Stimulated activated CD8-positive, alpha-beta memory T cell treated with anti-CD3 and anti-CD28 coated beads, Interleukin-4, amount 100 ng/mL, for 1 hour (primary cell): ENCODE measurements at places on chromosomes 1 and 21.

- DNase-seq = no peak
These were observed 9.7 kb upstream of the PRMT2 start for GRCh38 chr21:46625759-46626158.

DNA sequence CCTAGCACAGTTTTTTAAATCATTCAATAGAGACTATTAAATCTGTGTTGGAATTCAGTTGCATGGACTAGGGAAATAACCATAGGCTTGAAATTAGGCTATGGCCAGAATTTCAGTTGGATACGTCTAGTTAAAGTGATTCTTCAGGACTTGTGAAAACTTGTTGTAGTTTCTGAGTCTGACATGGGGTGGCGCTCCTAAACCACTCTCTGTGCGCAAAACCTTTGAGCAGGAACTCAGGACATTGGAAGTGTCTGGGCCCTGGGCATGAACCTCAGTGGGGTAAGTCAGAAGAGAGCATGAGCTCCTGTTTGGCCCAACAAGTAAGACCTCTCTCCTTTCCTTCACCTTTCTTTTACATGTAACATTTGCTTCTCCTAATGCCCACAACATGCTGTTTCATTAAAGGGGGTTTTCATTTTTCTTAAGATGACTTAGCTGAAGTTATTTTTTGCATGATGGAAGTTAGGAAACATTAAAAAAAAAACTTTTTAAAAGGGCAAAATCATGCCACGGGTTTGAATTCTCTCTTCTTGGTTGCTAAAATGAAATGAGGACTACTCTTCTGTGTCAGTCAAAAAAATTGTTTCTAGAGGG lies 17.1 kb upstream of the CCDC190 start:
- no peak for DNase-seq

- DNase-seq = no peak
These were observed 25.8 kb upstream of the LSS start for GRCh38 chr21:46254208-46254975.

- DNase-seq = no peak
These were observed 42.7 kb downstream of the NIBAN1 start for GRCh38 chr1:184931566-184931965.

DNA sequence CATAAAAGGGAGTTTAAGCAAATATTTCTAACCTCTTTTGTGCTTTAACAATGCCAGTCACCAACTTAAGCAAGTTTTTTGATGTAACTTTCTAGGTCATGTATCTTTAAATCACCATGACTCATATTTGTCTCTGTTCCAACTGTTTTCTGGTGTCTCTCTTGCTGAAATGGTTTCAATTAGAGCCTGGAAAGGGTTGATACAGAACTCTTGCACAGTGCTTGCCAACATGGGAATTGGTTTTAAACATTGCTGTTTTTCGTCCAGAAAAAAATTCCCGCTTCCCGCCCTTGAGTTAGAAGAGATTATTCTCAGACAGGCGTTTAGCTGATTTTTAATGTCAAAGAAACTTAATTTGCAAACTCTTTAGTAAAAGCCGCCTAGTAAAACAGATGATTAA lies 46.4 kb upstream of the SLC22A15 start:
- no peak for DNase-seq

DNA sequence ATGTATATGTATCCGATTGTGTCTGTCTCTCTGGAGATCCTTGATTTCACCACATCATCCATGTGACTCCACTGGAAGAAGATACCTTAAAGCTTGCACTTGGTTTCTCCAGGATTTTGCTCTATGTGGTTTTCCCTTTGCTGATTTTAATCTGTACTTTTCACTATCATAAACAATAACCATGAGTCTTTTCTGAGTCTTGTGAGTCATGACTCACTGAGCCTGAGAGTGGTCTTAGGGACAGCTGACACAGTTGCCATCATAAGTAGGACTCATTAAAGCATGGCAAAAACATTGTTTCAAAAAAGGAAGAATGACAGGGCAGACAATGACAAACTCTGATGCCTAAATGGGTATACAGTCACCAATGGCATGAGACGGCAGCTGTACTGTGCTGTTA lies 226.2 kb downstream of the AKT3 start:
- DNase-seq = no peak

DNA sequence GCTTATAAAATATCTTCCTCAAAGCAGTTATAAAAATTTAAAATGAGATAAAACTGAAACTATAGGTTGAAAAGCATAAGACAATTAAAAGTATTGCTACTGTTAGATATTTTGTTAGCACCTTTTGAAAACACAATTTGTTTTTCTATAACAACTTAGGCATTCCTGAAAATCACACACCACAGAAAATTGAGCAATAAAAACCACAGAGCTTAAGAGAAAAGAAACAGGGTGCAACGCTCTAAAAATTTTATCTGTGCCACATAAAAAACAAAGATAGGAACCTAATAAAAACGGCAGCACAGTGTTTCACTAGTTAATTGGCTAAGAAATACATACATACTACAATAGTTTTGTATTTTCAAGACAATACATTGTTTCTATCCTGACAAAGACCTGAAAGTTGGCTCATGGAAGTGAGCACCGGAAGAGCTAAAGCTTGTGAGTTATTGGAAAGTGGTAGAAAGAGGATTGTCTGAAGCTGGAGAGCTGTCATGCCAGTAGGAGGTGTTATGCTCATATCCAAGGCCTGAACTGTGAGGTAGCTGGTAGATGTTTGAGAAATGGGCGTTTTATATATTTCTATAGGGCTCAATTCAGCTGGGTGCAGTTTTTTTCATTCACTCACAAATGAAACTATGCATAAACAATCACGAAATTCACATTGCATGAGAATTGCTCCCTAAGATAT lies 45.8 kb downstream of the RGS7 start:
- no peak for DNase-seq

DNA sequence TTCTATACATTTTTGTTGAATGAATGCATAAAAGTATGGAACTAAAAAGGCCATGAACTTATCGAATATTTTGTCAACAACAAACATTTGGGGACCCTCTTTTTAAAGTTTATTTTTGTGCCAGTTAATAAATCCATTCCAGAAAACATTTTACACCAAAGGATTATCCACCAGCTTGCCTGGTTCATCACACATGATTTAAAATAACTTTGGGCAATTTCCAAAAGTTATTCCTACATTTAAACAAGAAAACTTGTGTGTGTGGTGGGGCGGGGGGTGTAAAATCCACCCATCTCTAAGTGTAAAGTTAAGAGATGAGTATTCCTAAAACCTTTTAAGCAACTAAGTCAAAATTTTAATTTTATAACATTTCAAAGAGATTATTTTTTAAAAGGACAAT lies 224.5 kb upstream of the SNX7 start:
- no peak for DNase-seq

- no peak for DNase-seq
These were observed 23.9 kb downstream of the RUNX3 start for GRCh38 chr1:24905979-24906720.

DNA sequence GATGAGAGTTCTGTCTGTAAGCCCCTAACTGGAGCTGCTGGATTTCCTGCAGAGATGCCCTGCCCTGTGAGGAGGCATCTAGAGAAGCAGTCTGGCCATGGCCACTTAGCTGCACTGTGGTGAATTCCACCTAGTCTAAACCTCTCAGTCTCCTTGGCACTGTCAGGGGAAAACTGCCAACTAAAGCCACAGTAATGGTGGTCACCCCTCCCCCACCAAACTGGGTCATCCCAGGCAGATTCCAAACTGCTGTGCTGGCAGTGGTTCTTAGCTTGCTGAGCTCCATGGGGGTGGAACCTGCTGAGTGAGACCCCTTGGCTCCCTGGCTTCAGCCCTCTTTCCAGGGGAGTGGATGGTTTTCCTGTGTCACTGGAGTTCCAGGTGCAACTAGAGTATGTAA lies 740.6 kb downstream of the RWDD3 start:
- no peak for DNase-seq

DNA sequence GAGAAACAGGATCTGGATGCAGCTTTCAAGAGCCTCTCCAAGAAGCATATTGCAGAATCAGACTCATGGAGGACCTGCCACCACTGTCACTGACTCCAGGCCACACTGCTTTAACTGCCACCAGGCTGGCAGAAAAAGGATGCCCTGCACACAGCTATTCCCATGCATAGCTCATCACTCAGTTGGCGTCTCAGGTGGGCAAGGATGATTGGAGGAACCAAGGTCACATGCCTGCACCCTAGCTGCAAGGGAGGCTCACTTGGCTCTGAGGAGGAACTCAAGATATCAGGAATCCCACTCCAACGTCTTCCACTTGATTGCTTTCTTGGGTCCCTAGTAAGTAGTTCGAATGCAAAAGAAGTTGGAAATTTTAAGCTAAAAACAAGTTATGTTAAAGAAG lies 19.6 kb upstream of the SPOCD1 start:
- DNase-seq = no peak

- no peak for DNase-seq
These were observed 9.6 kb downstream of the NES start for GRCh38 chr1:156667610-156667967.

- no peak for DNase-seq
These were observed 280.7 kb downstream of the RPS6KC1 start for GRCh38 chr1:213331631-213332175.

GRCh38 chr1:230127105-230128054 lies 60.3 kb downstream of the GALNT2 start:
- no peak for DNase-seq

DNA sequence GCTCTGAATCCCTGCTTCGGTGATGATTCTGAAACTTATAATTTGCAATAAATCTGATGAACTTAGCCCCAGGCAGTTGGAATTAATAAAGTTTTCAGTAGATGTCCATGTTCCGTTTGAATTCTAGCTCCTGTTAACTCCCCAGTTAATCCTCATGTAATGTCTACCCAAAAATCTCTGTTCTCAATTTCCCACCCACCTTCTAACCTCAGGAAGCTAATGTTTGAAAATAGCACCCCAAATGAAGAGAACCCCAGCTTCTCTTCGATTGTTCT lies 3.6 kb downstream of the MYOG start:
- no peak for DNase-seq

DNA sequence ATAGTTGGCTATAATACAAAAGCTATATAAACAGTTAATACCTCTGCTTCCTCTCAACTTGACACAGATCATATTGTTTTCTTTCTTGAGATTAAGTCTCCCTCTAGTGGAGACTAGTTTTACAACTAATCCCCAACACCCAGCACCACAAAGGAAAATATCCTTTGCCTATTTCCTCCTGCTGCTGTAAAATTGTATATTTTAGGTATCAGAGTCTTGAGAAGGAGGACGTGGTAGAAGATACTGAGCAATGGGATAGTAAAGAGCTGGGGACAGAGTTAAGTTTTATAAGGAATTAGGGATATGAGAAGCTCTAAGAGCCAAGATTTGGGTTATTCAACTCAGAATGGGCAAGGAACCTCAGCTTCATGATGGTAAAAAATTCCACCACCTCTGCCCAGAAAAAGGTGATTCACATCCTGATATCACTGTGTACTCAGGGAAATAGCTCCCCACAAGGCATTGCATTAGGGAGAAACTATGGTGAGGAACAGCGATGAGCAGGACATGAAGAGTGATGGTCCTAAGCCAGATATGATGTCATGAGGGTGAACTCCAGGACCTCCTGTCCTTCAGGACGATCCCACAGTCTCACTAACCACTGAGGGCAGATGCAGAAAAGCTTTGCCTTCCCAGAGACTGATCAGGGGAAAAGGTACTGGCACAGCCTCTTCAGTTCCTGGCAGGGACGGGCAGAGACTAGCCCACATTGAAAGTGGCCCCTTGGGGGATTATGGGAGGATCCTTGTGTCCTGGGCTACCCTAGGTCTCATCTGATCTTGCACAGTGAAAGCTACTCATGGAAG lies 14.7 kb upstream of the CFAP126 start:
- DNase-seq = no peak

- no peak for DNase-seq
These were observed 36.1 kb downstream of the LRIF1 start for GRCh38 chr1:110927484-110928075.
